Progenitor cell of endocrine pancreas (in vitro differentiated cells): ENCODE measurements at places on chromosomes 6 and 20. TPM values are rescaled to one million over a fixed set of nuclear protein-coding genes. Genes with fewer than 3 reads are reported as not detected.

C20orf144 gene
- total RNA-seq: 0.27 TPM in 1 of 2 replicates, not detected in the other

CD109 gene
- 0.24 and 0.27 TPM in 2 replicates for total RNA-seq

FBXL4 gene
- 18.0 and 18.3 TPM in 2 replicates for total RNA-seq

ADGRF4 gene
- total RNA-seq: 2.6 TPM in 2 replicates

DNA sequence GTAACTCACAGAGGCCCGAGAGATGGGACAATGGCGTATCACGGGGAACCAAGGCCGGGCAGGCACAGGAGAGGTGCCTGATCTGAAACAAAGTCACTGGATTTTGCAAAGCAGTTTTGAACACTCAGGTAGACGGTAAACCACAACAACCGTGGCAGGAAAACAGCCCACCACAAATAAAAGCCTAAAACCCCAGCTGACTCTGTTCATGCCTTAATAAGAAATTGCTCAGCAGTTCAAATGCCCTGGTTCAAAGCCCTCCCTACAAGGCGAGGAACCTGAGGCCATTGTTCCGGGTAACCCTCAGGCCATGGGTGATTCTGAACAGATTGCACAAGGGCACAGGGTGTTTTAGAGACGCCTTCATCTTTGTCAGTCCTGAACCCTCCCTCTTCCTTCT lies 114.2 kb downstream of the MAP3K7 start:
- H3K27ac ChIP-seq: no peak overlapping the region
- H3K4me3 ChIP-seq: no peak overlapping the region
- peaks cover 3% of the 10 kb centered on the region for H3K4me1 ChIP-seq
- H3K27me3 ChIP-seq: no peaks in the 10 kb centered on the region

DNA sequence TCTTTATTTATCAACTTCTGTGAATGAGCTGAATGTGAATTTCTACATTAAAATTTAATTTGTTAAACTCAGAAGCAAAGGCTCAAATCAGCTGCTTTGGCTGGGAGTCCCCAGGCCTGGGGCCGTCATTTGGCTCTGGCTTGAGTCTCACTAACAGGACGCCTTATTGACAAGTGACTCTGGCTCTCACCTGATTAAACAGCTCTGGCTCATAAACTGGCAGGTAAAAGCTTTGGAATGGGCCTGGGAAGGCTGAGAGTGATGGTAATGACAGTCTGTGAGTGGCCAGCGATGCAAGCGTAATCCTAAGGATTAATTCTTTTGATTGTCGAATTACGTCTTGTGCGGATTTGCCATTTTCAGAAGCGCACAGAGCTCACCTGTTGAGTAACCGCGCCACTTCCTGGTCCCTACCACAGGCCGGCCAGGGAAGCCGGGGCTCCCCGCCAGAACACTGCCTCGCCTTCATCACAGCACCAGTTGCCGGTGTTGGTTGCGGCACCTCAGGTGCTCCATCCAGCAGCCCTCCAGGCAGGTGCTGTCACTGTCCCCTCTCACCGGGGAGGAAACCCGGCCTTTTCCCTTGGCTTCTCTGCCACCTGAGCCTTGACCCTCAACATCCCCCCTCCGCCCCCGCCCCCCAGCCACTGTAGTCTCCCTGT lies 110.7 kb downstream of the ZDHHC14 start:
- no peak overlapping the region for H3K27ac ChIP-seq
- H3K4me3 ChIP-seq: no peak overlapping the region
- H3K36me3 ChIP-seq: peaks cover 2% of the 10 kb centered on the region
